ENCODE measurements at places on chromosomes 16 and 17.

GRCh38 chr17:34615326-34615725, 35.9 kb downstream of the TMEM132E start:
- DNase-seq: no peak

DNA sequence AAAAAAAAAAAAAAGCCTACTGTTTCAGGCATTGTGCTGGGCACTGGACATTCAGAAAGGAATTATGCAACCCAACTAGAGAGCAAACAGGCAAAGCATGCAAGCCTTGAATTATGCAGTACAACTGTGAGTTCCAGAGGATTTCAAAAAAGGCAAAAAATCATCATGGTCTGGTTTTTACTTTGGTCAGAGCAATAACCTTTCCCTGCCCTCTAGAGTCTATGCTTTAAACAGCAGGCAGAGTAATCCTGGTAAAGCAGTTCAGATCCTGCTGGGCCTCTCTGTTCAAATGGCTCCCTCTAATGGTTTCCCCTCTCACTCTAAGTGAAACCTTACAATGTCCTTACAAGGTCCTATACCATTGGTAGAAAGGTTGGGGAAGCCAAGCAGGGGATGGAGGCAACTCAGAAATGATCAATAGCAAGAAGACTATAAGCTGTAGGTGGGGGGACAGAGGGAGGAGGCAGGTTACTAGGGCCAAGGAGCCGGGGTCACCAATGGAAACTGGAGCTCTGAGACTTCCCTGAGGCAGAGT, 4.6 kb upstream of the TAF15 start:
- peak; percentile 70 for DNase-seq

- peak; percentile 8 for DNase-seq
Measured at GRCh38 chr16:9258423-9259051, 167.1 kb downstream of the HAPSTR1 start.

- no peak for DNase-seq
Measured at GRCh38 chr17:31754239-31754945, 104.7 kb downstream of the COPRS start.

- DNase-seq: no peak
Measured at GRCh38 chr17:31327534-31328159, 6.2 kb upstream of the EVI2A start.

Measured in KG1 (cell line).